Renal cortical epithelial cell (primary cell): ENCODE measurements at places on chromosomes 11 and 22. TPM values are rescaled to one million over a fixed set of nuclear protein-coding genes. Genes with fewer than 3 reads are reported as not detected.

- DNase-seq: peak; percentile 42
Measured at GRCh38 chr11:93740031-93740729, 1.1 kb downstream of the TAF1D start.

GRCh38 chr11:35116762-35117640 lies 22.0 kb upstream of the CD44 start:
- no peak for DNase-seq

GRCh38 chr11:11710556-11710955 lies 88.8 kb upstream of the GALNT18 start:
- no peak for DNase-seq

- no peak for DNase-seq
Measured at GRCh38 chr11:78533399-78533798, 41.3 kb downstream of the NARS2 start.

DNA sequence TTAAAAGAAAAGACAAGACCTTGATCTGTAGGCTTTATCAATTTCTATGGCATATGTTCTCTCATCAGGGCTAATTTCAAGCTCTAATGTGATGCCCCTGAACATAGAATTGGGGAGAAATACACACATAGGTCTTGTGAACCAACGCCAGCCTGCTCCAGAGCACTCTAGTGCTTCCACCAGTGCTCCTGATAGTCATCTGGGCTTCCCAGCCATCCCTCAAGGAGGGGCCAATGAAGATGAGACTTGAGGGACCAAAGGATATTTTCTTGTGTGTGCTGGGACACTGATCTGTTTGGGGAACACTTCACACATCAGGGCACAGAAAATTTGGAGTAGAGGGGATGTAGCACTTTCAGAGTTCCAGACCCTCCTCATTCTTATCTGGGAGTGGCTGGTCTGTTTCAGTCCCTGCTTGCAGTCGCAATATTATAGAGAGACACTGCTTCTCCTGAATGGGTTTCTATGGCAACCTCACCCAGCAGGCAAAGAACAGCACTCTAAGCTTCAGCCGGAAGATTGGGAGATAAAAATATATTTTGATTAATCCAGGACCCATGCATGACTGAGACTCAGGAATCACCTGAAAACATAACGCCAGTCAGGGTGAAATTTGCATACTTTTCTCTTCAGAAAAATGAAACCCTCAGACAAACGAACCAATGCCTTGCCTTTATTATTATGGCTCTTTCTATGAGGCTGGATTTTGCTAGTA lies 28.4 kb upstream of the SCN3B start:
- DNase-seq: no peak

DNA sequence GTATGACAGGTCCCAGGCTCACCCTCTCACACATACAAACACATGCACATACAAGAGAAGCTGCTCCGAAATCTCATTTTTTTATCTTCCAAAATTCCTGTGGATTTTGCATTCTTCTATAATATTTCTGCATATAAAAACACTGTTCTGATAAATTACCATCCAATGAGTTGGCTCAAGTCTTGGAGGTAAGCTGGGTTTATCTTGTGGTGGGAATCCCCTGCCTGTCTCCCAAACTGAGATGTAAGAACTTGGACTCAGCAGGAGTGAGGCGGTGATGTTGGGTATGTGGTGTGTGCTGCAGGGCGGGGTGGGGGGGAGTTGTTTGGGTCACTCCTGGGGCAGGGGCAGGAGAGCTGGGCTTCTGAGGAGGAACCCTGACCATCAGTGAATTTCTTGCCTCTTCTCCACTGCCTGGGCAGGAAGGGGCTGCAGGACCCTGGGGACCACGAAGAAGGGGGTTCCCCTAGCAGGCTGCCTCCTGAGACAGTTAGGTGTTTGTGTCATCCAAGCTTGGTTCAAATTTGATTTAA lies 6.8 kb upstream of the P2RY6 start:
- no peak for DNase-seq

DNA sequence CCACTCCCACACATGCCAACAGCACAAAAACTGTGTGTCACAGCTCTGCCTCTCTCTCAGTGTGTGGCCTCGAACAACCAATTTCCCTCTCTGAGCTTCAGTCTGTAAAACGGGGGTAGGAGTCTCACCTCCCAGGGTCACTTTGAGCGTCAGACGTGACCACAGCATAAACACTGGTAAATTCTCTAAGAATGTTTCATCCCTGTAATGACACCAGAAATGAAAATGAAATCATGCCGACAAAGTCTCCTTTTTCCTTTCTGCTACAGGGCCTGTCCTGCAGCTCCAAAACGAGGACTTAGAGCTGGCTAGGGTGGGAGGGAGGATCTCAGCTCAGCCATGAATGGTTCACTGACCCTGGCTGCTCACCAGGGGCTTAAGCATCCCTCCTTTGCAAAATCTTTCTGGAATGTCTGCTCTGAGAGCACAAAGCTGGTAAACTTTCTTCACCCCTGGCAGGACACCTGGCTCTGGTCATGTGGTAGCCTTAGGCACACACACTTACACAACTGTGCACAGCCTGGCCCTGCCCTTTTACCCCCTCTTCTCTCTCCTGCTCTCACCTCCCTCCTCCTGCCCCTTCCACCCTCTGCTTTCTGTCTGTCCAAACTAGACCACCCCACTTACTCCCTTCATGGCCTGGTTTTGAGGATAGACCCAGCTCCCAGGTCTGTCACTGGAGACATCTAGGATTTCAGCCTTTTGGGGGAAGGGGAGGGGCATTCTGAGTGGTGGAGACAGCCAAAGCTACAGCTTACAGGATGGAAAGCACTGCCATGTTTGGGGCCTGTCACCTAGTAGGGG lies 12.3 kb upstream of the TSKU start:
- DNase-seq: peak; percentile 89

- DNase-seq: peak; percentile 92
Measured at GRCh38 chr11:66112601-66113499, 42.8 kb downstream of the PACS1 start.

DNA sequence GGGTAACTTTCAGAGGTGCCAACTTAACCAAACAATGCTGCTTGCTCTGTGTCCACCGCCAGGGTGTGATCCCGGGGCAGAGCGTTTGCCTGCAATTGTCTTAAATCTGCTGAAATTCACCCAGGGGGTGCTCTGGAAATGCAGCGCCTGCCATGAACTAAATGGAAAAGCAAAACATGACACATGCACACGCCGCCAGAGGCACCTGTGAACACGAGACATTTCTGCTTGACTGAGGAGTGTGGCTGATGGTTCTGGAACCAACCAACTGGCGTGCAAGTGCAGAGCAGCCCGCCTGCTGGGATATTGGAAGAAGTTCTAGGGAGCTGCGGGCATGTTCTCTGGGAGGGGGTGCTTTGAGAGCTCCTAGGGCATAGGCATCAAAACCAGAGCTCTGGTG lies 30.4 kb downstream of the DSCAML1 start:
- no peak for DNase-seq

DNA sequence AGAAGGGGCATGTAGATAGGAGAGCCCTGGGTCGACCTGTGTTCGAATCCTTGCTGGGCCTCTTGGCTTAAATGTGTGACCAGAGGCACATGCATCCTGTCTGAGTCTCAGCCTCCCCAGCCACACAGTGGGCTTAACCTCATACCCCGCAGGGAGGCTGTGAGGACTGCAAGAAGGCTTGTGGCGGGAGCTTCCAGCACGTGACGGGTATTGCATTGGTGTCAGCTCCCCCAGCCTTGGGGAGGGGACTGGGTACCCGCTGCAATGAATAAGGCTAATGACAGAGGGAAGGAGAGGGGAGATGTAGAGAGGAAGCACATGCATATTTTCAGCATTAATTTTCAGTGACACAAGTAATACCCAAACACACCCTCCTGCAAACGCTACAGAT lies 8.1 kb downstream of the RASD2 start:
- DNase-seq: no peak

DNA sequence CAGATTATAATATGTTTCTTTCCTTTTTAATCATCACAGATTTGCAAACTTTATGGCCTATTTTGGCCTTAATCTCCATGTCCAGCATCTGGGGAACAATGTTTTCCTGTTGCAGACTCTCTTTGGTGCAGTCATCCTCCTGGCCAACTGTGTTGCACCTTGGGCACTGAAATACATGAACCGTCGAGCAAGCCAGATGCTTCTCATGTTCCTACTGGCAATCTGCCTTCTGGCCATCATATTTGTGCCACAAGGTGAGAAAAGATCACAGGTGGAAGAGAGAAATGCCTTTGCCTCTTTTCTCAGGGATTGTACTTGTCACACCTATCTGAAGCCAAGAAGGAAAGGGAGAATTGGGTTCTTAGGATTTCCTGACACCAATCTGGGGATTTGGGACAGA lies 36.9 kb downstream of the SLC22A9 start:
- no peak for DNase-seq

GRCh38 chr11:77547863-77548551 lies 41.7 kb upstream of the AQP11 start:
- peak; percentile 70 for DNase-seq

DNA sequence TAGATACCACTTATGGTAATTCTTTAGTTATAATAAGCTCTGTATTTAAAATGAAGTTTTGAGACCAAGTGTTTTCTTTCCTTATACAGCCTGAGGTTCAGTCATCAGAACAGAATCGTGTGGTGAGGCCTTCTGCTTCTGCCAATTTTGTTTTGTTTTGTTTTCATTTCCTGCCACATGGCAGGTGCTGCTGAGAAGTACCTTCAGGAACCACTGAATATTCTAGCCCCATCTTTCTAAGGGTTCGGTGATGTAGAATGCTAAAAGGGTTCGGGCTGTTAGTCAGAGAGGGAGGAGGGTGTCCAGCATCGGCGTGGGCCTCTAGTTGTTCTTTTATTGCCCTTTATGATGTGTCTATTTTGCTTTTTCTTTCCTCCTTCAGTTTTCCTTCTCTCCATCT lies 25.8 kb downstream of the TNRC6B start:
- DNase-seq: no peak

DNA sequence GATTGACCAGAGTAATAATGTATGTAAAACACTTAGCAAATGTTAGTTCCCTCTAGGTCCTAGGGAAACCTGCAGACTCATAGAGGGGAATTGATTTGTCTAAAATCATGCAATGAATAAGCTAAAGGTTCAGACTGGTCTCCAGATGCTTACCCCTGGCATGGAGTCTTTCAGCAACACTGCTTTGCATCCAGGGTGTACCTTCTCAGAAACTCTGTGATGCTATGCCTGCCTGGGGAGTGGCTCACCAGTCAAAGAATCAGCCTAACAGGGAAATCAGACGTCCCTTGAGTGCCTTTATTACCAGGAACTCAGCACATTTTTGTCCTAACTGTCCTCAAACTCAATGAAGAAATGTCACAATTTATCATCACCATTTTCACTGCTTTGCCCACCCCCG lies 5.9 kb upstream of the UVRAG start:
- no peak for DNase-seq

- DNase-seq: no peak
Measured at GRCh38 chr11:2157294-2158040, 3.5 kb downstream of the INS start.

DNA sequence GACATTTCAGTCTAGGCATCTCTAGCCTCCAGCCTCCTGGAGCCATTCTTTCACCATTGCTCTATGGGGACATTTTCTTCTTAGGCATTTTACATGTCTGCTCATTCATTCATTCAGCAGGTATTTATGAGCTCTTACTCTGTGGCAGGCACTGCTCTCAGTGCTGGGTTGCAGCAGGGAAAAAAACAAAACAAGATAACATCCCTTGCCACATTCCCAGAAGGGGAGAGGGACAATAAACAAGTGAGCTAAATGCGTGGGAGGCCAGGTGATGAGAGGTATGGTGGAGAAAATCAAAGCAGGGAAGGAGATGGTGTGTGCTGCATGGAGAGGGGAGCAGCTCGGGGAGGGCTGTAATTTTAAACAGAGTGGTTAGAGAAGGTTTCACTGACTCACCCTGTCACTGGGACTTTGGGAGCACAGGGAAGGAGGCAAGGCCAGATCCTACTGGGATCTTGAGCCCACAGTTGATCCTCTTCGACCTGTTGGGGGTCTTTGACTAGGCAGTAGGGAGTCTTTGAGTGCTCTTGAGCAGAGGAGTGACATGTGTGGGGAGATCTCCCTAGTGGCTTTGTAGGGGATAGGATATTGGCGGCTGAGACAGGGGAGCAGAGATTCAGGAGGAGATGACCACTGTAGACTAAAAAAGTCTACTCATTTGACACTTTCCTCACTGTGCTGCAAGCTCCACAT lies 17.0 kb downstream of the MICAL2 start:
- no peak for DNase-seq

GRCh38 chr22:21834869-21835268 lies 32.6 kb downstream of the MAPK1 start:
- DNase-seq: no peak

GRCh38 chr22:47390026-47390970 lies 627.8 kb downstream of the TBC1D22A start:
- no peak for DNase-seq

DNA sequence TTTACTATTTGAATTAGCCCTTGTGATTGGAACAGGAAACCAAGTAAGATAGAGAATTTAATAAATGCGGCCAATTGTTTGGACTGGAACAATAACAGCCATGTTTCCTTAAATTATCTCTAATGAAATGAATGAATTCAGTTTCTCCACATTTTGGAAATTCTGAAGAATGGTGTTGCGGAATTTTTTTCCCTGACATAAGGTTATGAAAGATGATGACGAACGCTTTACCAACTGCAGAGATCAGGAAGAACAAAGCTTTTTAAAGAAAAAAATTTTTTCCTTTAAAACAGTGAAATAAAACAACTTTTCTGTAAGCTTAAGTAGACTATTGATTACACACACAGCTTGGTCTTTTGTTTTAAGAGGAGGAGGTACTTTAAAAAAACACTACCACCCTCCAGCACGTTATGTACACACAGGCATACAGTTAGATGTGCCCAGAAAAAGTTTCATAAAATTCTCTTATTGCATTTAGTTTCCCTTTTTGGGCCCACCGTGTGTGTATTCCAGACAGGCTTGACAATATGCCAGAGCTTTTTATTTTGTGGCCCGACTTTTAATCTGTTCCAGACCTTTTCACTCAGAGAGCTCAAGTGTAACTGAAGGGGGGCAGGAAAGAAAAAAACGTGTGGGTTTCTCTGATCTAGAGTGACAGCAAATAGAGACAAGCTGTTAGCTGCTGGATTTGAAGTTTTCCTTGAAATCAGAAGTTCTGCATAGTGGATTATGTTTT lies 77.3 kb downstream of the YAP1 start:
- DNase-seq: no peak

- no peak for DNase-seq
Measured at GRCh38 chr11:134388590-134388989, 23.5 kb downstream of the B3GAT1 start.

DNA sequence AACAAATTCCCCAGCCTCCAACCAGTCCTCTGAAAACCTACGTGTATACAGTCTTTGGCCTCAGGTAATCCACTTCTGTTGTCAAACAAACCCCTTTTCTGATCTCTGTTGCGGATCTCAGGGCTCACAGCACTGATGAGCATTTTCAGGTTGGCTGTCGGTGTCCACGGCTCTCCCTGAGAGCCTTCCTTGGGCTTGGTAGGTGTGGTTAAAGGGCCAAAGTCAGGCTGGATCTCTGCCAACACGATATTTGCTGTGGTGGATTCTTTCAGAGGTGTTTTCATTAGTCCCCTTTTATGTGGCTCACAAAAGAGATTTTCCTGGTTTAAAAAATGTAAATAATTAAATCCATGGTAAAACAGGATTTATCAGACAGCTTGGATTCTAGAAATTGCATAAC lies 2.9 kb downstream of the E2F8 start:
- no peak for DNase-seq

The TENM4 gene
- 59.6 and 306 TPM in 2 replicates for total RNA-seq

The IGLL1 gene
- not detected in 2 replicates for total RNA-seq

The MYOD1 gene
- not detected in 2 replicates for total RNA-seq

The C11orf87 gene
- total RNA-seq: not detected in 2 replicates

The UPK3A gene
- not detected in 2 replicates for total RNA-seq

The HORMAD2 gene
- 1.0 TPM in 1 of 2 replicates, not detected in the other for total RNA-seq

The P2RX6 gene
- 0.17 and 1.1 TPM in 2 replicates for total RNA-seq

The OOSP1 gene
- total RNA-seq: 0.45 TPM in 1 of 2 replicates, not detected in the other

The MS4A2 gene
- not detected in 2 replicates for total RNA-seq

The CHRM1 gene
- not detected in 2 replicates for total RNA-seq

The SPCS2 gene
- 17.0 and 46.3 TPM in 2 replicates for total RNA-seq

The CCDC81 gene
- total RNA-seq: 0.17 and 0.50 TPM in 2 replicates

The KDELR3 gene
- 34.2 and 73.5 TPM in 2 replicates for total RNA-seq
